ENCODE measurements at places on chromosomes 1 and 21.
A peak's percentile ranks its signal among the peaks of the same experiment; 100 is the strongest.

DNA sequence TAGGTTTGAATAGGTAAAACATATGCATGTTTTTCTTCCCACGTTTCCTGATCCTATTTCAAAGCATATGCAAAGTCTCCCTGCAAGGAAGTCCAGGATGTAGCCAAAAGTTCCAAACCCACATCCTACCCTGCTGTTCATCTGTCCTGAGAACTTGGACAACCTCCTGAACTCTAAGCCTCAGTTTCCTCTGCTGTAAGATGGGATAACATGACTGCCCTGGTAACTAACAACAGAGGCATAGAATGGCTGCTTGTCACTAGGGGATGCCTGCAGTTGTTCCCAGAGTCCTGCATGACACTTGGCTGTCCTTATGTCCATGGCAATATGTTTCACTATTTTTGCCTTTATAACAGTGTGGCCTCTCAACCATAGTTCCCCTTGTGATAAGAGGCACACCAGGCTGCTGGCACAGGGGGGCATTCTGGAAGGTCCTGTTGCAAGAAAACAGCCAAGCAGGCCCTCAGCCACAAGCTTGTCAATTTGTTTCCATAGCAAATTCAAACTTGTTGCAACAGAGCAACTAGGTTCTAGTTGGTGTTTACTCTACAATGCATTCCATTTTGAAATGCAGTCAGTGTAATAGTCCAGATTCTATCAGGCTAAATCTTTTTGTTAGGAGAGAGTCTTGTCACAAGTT, 1.5 kb upstream of the HDGF start:
- DNase-seq, result peak; percentile 29

DNA sequence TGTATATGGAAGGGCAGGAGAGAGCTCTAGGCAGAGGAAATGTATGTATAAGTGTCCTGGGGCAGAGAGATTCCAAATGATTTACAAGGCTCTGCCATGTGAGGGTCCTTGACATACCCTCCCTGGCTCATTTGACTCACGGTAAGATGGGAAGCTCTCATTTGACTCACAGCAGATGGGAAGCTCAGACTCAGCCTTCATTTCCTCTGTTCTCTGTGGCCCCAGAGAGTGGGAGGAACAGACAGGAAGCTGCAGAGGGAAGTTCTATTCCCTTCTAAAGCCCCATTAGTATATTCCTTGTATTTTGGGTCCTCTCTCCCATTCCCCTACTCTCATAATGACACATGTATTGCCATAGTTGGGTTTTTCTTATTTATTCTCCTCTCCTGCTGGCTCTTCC, 44.9 kb downstream of the FOXD2 start:
- DNase-seq, result no peak

DNA sequence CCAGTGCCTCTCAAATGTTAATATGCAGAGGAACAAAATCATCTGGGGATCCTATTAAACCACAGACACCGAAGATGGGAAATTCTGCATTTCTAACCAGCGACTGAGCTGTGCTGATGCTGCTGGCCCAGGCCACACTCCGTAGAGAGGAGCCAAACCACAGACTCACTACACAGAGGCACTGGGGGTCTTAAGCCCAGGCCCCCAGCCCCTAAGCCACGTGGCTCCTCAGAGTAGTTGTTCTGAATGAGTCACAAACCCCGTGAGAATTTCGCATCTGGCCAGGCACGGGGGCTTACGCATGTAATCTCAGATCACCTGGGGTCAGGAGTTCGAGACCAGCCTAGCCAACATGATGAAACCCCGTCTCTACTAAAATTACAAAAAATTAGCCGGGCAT, 2.8 kb upstream of the CELA2A start:
- no peak for DNase-seq

DNA sequence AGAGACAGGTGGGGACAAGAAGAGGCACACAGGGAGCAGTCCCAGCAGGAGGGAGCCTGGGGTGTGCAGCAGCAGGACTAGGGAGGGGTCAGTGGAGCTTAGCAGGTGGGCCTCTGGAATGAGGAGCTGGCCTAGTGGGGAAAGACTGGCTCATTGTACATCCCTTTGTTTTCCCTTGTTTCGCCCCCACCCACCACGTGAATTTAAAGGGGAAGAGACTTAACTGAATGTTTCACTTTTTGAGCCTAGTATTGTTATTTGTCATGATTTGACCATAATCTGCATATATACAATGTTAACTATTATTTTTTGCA, 181.7 kb downstream of the DHRS3 start:
- no peak for DNase-seq

DNA sequence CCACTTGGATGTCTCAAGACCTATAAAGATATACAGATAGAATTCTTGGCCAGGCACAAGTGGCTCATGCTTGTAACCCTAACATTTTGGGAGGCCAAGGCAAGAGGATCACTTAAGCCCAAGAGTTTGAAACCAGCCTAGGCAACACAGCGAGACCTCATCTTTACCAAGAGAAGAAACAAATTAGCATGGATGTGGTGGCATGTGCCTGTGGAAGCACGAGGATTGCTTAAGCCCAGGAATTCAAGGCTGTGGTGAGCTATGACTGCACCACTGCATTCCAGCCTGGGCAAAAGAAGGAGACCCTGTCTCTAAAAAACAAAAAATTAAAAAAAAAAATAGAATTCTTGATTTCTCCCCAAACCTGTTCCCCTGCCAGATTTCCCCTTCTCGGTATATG, 8.3 kb downstream of the ASAP3 start:
- no peak for DNase-seq

GRCh38 chr1:14137411-14138134, 437.6 kb downstream of the PRDM2 start:
- no peak for DNase-seq

GRCh38 chr1:54047384-54048305, 5.4 kb downstream of the TMEM59 start:
- DNase-seq, result no peak

GRCh38 chr1:159862031-159862430, 426 bp downstream of the VSIG8 start:
- no peak for DNase-seq

GRCh38 chr21:41124641-41125201, 43.2 kb upstream of the BACE2 start:
- DNase-seq, result no peak

- DNase-seq, result no peak
Measured at GRCh38 chr1:202725526-202725925, 15.3 kb upstream of the SYT2 start.

- DNase-seq, result no peak
Measured at GRCh38 chr1:53116933-53117600, 25.4 kb downstream of the SLC1A7 start.

DNA sequence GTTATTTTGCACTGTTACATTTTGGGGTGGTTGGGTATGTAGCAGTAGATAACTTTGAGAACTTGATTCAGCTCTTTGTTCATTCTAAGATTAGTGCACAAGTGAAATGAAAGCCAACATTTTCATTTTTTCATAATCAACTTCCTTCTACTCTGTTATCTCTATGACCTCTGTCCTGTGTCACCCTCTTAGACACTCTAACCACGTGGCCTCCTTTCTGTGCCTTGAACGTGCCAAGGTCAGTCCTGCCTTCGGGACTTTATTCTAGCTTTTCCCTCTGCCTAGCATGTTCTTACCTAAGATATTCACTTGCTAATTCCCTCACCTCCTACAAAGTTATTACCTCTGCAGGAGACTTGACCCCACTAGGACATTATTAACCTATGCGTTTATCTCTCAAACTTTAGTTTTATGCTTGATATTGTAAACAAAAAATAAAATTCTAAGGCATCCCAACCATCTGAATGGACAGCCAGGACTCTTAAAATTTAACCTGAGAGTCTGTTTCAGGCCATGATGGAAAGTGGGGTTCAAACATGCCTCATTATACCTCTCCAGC, 19.2 kb upstream of the EDEM3 start:
- no peak for DNase-seq

GRCh38 chr1:83512373-83513193, 486.3 kb downstream of the TTLL7 start:
- no peak for DNase-seq

GRCh38 chr1:1906185-1907097, 8.6 kb upstream of the CALML6 start:
- DNase-seq, result peak; percentile 58

GRCh38 chr1:165383067-165383466, 26.6 kb upstream of the LMX1A start:
- DNase-seq, result peak; percentile 79

DNA sequence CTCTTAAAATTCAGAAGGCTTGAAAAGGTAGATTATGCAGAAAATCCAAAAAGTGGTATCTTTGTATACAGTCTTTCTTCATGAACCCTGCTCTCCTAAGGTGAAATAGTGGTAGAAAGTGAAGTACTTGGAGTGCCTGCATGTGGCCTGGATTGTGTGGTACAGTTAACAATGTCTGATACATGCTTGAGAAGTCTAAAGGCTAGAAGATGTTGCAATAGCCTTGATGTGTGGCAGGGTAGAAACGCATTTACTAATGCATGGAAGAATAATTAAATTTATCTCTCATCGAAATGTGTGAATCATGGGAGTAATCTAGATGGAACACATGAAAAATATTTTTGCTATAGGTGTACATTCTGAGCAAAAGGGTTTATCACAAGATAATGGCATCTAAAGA, 1632.3 kb upstream of the B3GALT2 start:
- DNase-seq, result no peak

- no peak for DNase-seq
Measured at GRCh38 chr1:207323425-207324225, 2.1 kb downstream of the CD55 start.

DNA sequence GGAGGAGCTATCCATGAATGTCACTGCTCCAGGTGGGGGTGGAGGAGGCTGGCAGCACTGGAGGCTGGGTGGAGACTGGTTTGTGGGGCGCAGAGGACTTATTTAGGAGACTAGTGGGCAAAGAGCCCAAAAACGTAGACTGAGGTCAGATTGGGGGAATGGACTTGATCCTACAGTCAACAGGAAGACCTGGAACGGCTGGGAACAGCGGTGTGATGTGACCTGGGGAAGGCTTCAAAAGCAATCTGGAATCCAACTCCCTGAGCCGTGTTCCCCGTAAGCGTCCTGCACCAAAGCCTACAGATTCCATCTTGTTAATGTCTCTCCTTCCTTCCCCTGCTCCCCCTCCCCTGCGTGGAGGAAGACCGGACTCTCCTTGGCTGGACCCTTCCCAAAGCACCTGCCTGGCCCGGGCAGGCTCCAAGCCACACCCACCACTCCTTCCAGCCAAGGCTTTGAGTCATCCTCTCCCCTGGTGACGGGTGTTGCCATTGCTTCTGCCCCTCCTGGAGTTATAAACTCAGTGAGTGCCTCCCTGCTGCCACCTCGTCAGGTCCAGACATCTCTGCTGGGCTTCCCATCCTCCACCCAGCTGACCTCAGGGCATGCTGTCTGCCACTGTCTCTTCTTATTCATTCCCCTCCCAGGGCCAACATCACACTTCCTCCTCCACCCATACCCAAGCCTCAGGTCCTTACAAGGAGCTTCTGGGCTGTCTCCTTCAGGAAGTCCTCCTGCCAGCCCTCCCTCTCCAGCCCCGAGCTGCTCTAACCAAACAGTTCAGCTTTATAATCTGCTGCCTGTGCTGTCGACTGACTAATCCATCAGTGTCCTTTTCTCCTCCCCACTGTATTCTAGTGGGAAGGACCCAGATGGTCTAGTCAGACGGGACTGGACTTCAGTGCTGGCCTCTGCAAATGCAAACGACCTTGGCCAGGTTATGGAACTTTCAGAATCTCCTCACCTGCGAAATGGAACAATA, 1.6 kb upstream of the CLSTN1 start:
- no peak for DNase-seq

DNA sequence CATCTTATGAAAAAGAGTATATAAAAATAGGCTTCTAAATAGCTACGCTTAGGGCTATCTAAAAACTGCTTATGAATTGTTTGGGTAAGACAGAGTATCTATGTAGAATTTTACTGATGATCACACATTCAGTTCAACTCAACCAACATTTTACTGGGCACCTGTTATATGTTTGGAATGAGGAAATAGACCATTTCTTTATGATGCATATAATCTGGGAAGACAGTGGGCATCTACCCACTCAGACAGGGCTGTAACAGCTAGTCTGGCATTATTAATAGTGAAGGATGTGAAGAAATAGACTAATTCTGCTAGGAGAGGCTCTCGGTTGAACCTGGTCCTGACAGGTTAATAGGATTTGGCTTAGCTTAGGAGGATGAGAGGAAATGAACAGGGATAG, 56.9 kb downstream of the TIAM1 start:
- DNase-seq, result no peak

DNA sequence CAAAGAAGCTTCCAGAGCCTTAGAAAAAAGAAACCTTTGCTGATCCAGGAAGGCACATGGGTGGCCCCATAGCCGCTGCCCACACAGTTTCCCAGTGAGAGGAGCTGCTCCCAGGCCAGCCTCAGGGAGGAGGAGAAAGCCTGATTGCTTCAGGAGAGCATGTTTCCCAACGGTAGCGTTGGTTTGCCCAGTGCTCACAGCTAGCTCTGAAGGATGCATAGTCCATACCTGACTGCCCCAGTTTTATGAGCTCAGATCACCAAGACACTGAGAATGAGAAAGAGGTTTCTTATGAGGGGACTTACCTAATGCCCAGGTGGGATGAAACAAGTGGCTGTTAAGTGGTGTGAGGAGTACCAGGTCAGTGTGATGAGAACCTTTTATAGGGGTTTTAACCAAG, at the start of gene CRNN:
TSS of gene CRNN (minus strand) at position 355 of the 400 bp plus-strand sequence. CDS start 2,030 bp downstream, outside the sequence.
- DNase-seq, result no peak

GRCh38 chr1:172085317-172085716, 244.0 kb downstream of the DNM3 start:
- no peak for DNase-seq

DNA sequence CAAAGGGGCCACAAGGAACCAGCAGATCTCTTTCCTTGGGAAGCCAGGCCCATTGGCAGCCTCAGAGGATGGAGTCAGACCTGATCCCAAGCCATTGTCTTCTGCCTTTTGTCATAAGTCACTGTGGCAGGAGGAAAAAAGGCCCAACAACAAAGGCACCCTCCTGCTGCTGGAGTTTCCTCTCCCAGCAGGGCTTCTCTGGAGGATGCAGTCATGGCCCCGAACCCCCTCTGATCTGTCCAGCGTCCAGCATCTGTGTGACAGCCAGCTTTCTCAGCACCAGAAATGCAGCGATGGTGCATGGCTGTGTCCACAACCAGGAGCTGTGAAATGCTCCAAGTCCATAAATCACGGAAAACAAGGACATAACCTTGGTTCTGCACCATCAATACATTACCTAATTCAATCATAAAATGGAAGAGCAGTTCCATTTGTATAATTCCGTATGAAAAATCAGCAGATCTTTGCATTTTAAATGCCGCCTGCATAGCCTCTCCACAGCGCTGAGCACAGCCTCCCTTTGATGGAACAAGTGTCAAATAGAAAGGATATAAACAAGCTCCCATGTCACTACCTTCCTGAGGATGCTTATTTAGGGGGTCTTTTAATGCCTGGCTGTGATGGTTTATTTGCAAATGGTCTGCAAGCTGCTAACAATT, 30.6 kb downstream of the AJAP1 start:
- DNase-seq, result no peak

DNA sequence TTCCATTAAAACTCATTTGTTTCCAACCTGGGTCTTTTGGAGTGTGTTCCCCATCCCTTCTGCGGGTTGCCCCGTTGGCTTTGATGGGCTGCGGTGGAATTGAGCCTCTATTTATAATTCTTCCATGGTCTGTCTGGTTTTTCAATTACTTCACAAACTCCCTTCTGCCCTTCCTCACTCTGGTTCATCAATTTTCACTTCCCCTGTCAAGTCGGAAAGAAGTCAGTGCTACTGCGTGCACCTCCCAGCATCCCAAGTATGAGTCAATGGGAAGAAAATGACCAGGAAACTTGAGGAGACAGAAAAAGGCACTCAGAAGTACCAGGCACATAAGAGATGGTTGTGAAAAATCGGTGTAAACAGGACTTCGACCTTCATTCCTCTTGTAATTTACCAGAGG, 126.2 kb downstream of the KAZN start:
- DNase-seq, result no peak

- no peak for DNase-seq
Measured at GRCh38 chr1:74593887-74594866, 79.4 kb downstream of the ERICH3 start.

Data from AG09319 (cell line).